Liver (tissue), 10 donors: ENCODE measurements at places on chromosomes 1 and 21. TPM values are rescaled to one million over a fixed set of nuclear protein-coding genes. Genes with fewer than 3 reads are reported as not detected.

Gene SLC2A5
- 0.08 TPM for total RNA-seq

GRCh38 chr1:193143285-193143684 lies 21.5 kb downstream of the CDC73 start:
- peaks cover 31% of the 10 kb centered on the region for H3K36me3 ChIP-seq
- no peak overlapping the region for H3K4me3 ChIP-seq
- no peak overlapping the region for H3K27ac ChIP-seq

GRCh38 chr1:29011775-29012174 lies 97.4 kb downstream of the EPB41 start:
- H3K27me3 ChIP-seq = no peaks in the 10 kb centered on the region
- H3K27ac ChIP-seq = no peak overlapping the region
- no peaks in the 10 kb centered on the region for H3K4me1 ChIP-seq
- H3K4me3 ChIP-seq = no peak overlapping the region
- no peaks in the 10 kb centered on the region for H3K36me3 ChIP-seq
- no peak for DNase-seq

- no peaks in the 10 kb centered on the region for H3K27me3 ChIP-seq
- H3K4me1 ChIP-seq = no peaks in the 10 kb centered on the region
- no peaks in the 10 kb centered on the region for H3K36me3 ChIP-seq
- no peak overlapping the region for H3K27ac ChIP-seq
- H3K4me3 ChIP-seq = no peak overlapping the region
These were observed 12.5 kb downstream of the IQGAP3 start for GRCh38 chr1:156559797-156560385.

DNA sequence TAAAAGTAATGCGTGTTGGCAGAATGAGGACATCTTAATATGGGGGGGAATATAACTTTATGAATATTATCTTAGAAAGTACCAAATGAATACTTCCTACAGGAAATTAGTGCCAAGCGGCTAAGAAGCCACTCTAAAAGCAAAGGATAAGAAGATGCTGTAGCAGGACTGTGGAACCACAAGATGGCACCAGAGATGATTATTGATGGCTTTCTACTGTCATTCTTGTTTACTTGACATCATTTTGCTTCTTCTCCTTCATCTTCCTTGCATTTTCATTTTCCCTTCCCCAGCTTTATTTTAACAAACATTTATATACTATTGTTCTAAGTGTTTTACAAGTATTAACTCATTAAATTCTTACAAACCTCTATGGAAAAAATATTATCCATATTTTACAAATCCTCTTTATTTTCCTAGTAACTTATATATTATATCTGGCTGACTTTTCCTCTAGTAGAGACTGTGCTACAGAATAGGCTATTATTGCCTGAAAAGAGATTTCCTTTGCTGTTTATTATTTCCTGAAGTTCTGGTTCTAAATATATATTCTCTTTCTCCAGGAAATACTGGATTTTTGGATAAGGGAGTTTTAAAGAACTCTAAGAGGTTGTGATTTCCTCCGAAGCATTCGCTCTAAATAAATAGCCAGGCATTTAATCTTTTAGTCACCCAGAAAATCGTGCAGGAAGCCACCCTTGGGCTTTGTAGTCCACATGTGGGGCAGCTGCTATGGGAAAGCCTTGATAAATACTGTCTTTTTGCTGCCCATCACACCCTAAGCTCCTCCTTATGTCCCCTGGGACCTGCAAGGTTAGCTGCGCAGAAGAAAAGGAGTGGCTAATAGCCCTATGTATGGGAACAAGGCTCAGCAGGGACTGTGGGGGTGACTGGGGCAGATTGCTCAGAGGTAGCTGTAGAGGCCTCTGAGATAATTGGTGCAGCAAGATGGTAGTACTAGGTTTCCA lies 69.8 kb downstream of the TPR start:
- H3K4me1 ChIP-seq = peaks cover 13% of the 10 kb centered on the region
- H3K27me3 ChIP-seq = no peaks in the 10 kb centered on the region
- H3K27ac ChIP-seq = peak overlapping the region; percentile 23
- H3K4me3 ChIP-seq = no peak overlapping the region

GRCh38 chr1:30512914-30513265 lies 210.5 kb downstream of the MATN1 start:
- no peaks in the 10 kb centered on the region for H3K4me1 ChIP-seq
- no peak for DNase-seq
- no peaks in the 10 kb centered on the region for H3K27me3 ChIP-seq
- no peaks in the 10 kb centered on the region for H3K36me3 ChIP-seq
- no peak overlapping the region for H3K27ac ChIP-seq
- no peak overlapping the region for H3K4me3 ChIP-seq

Gene CNKSR1
- 1.2 TPM for total RNA-seq

GRCh38 chr1:19850214-19850613 lies 32.0 kb upstream of the OTUD3 start:
- no peak overlapping the region for H3K27ac ChIP-seq
- DNase-seq = no peak
- H3K27me3 ChIP-seq = no peaks in the 10 kb centered on the region
- H3K36me3 ChIP-seq = no peaks in the 10 kb centered on the region

Gene KRTAP12-4
- total RNA-seq = not detected

DNA sequence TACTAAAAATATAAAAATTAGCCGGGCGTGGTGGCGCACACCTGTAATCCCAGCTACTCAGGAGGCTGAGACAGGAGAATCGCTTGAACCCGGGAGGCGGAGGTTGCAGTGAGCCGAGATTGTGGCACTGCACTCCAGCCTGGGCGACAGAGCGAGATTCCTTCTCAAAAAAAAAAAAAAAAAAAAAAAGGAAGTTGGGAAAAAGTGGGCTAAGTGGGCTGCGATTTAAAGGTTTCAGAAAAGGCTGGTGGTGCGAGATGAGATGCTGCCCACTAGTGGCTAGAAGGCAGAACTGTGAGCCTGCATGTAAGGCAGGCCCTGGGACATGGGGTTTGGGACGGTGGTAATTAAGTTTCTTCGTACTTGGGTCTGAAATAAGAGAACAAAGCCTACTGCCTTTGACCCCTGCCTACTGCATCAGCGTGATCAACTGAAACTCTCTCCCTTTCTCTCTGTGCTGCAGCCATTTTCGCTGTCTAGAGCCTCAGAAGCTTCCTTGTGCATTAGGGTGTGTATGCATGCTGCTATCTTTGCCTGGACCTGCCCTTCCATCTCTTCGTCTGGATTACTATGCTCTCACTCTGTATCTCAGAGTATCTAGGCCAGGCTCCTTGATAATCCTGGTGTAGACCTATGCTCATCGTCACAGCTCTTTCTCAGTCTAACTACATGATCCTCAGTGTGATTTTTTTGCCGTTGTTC lies 12.4 kb downstream of the FMOD start:
- H3K27me3 ChIP-seq = no peaks in the 10 kb centered on the region
- DNase-seq = peak; percentile 64
- H3K27ac ChIP-seq = no peak overlapping the region

DNA sequence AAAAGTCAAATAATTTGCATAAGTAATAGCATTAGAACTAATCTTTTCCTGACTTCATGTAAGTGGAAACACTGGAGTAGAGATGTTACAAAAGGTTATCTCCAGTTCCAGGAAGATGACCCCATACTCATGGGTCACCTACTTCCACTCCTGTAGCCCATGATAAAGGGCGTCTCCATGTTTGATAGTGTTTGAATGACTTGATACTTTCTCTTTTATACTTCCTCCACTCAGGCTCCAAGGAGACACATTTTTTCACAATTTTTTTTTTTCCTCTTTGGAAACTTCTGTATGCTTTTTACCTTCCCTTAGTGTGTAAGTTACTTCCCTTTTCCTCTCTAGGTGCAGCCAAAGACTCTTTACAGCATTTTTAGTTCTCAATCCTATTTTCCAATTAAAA lies 382.1 kb upstream of the B3GALT2 start:
- no peaks in the 10 kb centered on the region for H3K27me3 ChIP-seq
- no peaks in the 10 kb centered on the region for H3K36me3 ChIP-seq
- no peak for DNase-seq
- H3K4me1 ChIP-seq = peaks cover 1% of the 10 kb centered on the region

DNA sequence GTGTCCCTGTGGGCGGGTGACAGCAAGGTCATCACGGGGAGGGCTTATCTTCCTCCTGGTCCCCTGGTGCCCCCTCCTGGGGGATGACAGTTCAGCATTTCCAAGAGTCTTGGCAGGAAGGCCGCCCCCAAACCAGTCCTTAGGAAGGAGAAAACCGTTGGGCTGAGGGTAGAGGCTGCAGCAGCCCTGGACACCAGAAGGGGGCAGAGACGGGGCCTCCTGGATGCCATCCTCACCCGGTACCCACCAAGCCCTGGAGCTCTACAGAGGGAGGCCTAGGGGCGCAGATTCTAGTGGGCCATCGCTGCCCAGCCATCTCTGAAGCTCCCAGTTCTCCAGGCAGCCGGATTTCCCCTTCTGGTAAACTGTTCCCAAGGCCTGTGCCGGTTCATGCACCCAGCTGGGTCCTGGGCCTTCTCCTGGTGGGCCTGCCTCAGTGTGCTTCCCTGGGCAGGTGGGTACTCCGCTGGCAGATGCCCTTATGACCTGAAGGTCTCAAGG lies 14.8 kb upstream of the ZNF669 start:
- no peak for DNase-seq
- no peaks in the 10 kb centered on the region for H3K27me3 ChIP-seq
- H3K4me3 ChIP-seq = no peak overlapping the region
- no peak overlapping the region for H3K27ac ChIP-seq

Gene KCNK1
- 3.3 TPM for total RNA-seq

- DNase-seq = no peak
- no peak overlapping the region for H3K27ac ChIP-seq
- H3K4me3 ChIP-seq = no peak overlapping the region
- H3K36me3 ChIP-seq = no peaks in the 10 kb centered on the region
These were observed 368.0 kb downstream of the PDE4B start for GRCh38 chr1:66160719-66161118.

Gene CFHR2
- 341 TPM for total RNA-seq

- no peaks in the 10 kb centered on the region for H3K4me1 ChIP-seq
- no peak overlapping the region for H3K27ac ChIP-seq
- H3K4me3 ChIP-seq = no peak overlapping the region
- no peaks in the 10 kb centered on the region for H3K27me3 ChIP-seq
- DNase-seq = no peak
- no peaks in the 10 kb centered on the region for H3K36me3 ChIP-seq
These were observed 6.9 kb upstream of the ETV3 start for GRCh38 chr1:157145076-157145475.

Gene TDRD10
- total RNA-seq = 1.5 TPM

DNA sequence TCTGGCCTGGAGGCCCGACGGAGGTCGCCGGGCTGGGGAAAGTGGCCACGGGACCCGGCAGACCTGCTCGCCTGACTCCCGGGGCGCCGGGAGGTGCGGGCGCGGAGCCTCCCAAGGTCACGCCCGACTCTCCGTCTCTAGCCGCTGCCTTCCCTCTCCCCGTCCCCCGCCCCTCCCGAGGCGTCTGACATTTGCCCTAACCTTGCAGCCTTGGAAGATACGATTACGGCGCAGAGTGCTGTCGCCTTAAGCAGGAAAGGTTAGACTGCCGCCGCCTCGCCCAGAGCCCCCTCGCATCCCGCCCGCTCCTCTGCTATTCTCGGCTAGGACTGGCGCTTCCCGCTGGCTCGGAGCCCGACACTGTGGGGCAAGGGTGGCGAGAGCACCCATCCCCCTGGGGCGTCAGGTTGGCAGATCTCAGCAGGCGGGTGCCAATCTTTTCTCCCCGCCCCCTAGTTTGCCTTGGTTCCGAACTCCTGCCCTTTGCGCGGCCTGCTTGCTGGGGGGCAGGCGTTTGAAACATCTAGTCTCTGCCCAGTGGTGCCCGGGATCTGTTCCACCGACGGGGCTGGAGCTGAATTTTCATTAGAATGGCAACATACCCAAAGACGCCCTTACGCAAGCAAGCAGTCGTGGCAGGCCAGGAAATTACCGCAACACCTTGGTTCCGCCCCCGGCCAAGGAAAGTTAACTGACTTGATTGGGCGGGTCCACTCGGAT lies 835 bp downstream of the PGM1 start:
- H3K36me3 ChIP-seq = no peaks in the 10 kb centered on the region
- peaks cover 24% of the 10 kb centered on the region for H3K4me1 ChIP-seq
- peak overlapping the region; percentile 97 for H3K27ac ChIP-seq
- no peaks in the 10 kb centered on the region for H3K27me3 ChIP-seq
- DNase-seq = peak; percentile 47

Gene SMIM1
- 1.8 TPM for total RNA-seq

Gene CELA3A
- total RNA-seq = 0.23 TPM

- DNase-seq = no peak
- H3K4me3 ChIP-seq = no peak overlapping the region
- no peaks in the 10 kb centered on the region for H3K27me3 ChIP-seq
- no peaks in the 10 kb centered on the region for H3K4me1 ChIP-seq
These were observed 41.3 kb downstream of the ICOSLG start for GRCh38 chr21:44199448-44199847.

- H3K36me3 ChIP-seq = no peaks in the 10 kb centered on the region
- peaks cover 18% of the 10 kb centered on the region for H3K4me1 ChIP-seq
- H3K27ac ChIP-seq = no peak overlapping the region
These were observed 8.7 kb downstream of the MAB21L3 start for GRCh38 chr1:116119876-116120275.

GRCh38 chr1:31786366-31787060 lies 22.4 kb upstream of the ADGRB2 start:
- no peaks in the 10 kb centered on the region for H3K27me3 ChIP-seq
- H3K36me3 ChIP-seq = no peaks in the 10 kb centered on the region
- no peak for DNase-seq
- no peak overlapping the region for H3K27ac ChIP-seq
- H3K4me1 ChIP-seq = peaks cover 9% of the 10 kb centered on the region

GRCh38 chr1:59833022-59833421 lies 18.3 kb downstream of the HOOK1 start:
- peaks cover 2% of the 10 kb centered on the region for H3K36me3 ChIP-seq
- no peaks in the 10 kb centered on the region for H3K4me1 ChIP-seq
- H3K27me3 ChIP-seq = no peaks in the 10 kb centered on the region
- DNase-seq = no peak

GRCh38 chr1:54474310-54475251 lies 68.4 kb upstream of the SSBP3 start:
- no peak for DNase-seq
- no peaks in the 10 kb centered on the region for H3K36me3 ChIP-seq
- H3K27me3 ChIP-seq = no peaks in the 10 kb centered on the region
- H3K4me1 ChIP-seq = no peaks in the 10 kb centered on the region
- no peak overlapping the region for H3K27ac ChIP-seq
- peak overlapping the region; percentile 40 for H3K4me3 ChIP-seq

GRCh38 chr1:91171898-91172297 lies 150.1 kb upstream of the ZNF644 start:
- H3K27me3 ChIP-seq = peaks cover 2% of the 10 kb centered on the region
- no peak overlapping the region for H3K27ac ChIP-seq
- no peak overlapping the region for H3K4me3 ChIP-seq
- no peaks in the 10 kb centered on the region for H3K4me1 ChIP-seq
- no peaks in the 10 kb centered on the region for H3K36me3 ChIP-seq

DNA sequence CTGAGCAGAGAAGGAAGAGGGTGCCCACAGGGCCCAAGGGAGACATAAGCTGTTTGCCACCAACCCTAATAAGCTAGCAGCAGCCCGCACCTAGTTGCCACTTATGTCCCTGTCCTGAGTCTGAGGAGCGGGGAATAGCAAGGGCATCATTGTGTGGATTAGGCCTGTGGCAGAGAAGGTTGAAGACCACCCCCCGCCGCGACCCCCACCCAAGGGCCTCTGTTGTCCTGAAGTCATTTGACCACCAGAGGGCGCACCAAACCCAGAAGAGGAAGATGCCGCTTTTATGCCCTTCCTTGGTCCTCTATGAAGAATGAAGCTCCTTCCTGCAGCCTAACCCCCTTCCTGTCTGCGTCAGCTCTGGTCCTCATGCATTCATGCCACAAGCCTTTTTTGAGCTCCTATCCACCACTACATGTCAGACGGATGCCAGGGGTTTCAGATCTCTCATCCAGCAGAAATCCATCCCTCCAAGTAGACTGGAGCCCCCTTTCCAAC lies 16.6 kb downstream of the RHBG start:
- no peak overlapping the region for H3K27ac ChIP-seq
- no peaks in the 10 kb centered on the region for H3K27me3 ChIP-seq
- no peak overlapping the region for H3K4me3 ChIP-seq
- H3K4me1 ChIP-seq = no peaks in the 10 kb centered on the region
- DNase-seq = peak; percentile 74
- H3K36me3 ChIP-seq = no peaks in the 10 kb centered on the region
